ENCODE measurements at places on chromosomes 13 and 19. TPM values are rescaled to one million over a fixed set of nuclear protein-coding genes. Genes with fewer than 3 reads are reported as not detected.
A peak's percentile ranks its signal among the peaks of the same experiment; 100 is the strongest.

DNA sequence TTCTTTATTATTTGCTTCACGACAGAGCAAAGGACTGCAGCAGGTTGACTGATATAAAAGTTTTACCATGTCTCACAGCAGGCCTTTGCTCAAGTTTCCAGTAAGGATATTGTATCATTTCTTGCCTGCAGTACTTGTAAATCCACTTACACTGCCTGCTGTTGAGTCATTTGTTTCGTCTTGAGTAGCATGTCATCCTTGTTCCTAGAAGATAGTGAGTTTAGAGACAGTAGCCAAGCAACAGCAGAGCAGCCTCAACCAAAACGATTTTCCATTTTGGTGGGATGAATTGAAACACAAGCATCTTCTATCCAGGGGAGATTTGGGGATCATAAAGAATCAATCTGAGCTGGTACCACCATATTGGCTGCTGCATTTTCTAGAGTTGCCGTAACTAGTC lies 24.0 kb upstream of the ALOX5AP start:
- DNase-seq = no peak

DNA sequence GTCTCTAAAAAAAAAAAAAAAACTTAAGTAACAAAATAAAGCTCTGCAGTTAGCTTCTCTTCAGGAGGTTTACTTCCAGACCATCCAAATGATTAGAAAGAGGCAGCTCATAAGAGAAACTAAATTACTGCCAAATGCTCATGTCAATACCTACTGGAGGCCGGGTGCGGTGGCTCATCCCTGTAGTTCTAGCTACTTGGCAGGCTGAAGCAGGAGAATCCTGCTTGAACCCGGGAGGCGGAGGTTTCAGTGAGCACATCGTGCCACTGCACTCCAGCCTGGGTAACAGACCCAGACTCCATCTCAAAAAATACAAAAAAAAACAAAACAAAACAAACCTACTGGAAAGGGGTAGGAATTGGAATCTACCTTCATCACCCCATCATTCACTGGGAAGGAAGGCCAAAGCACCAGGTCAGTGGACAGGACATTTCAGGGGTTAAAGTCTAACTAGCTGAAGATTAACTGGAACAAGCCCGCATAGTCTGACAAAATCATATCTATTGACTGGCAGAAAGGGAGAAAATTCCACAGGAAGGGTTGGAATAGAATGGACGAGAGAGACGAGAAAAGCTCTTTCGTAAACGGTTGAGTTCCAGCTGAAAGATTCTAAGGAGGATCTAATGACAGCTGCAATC lies 1.3 kb downstream of the ZFP14 start:
- peak; percentile 37 for DNase-seq

DNA sequence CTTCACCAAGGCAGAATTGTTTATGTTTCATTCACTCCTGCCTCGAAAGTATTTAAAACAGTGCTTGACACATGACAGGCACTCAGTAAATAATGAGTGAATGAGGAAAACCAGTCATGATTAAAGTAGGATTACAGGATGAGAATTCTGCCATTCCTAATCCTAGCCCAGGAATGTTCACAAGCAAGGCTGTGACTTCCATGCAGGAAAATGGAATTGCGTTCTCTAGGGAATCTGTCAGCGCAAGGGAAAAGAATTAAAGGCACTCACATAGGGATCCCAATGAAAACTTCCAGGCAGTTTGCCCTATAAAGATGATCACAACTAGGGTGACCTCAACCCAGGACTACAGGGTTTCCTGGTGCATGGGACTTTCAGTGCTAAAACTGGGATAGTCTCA lies 143.4 kb downstream of the CYSLTR2 start:
- no peak for DNase-seq

- DNase-seq = no peak
Observed at GRCh38 chr19:13298565-13299481, 148.6 kb downstream of the IER2 start.

DNA sequence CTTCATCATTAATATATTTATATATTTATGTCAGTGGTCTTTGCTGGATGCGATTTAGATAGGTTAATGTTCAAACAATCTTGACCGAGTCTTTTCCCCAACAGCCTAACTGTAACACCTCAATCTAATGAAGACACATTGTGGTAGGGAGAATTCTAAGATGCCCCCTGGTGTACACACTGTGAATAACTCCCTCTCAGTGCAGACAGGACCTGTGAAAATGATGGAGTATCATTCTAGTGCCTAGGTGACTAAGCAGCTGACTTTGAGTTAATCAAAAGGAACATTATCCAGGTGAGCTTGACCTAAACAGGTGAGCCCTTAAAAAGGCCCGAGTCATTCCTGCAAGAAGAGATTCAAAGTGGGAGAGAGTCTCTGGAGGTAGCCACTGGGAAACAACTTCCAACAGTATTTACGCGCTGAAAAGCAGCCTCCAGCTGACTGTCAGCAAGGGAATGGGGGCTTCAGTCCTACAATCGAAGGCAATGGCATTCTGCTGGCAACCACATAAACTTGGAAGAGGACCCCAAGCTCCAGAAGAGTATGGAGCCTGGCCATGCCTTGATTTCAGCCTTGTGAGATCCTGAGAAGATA lies 28.0 kb upstream of the KBTBD7 start:
- no peak for DNase-seq

- DNase-seq = no peak
Observed at GRCh38 chr13:96551546-96551945, 442.7 kb downstream of the OXGR1 start.

- DNase-seq = no peak
Observed at GRCh38 chr19:45186509-45187334, 8.1 kb downstream of the BLOC1S3 start.

- no peak for DNase-seq
Observed at GRCh38 chr13:76683854-76684253, 202.4 kb downstream of the KCTD12 start.

DNA sequence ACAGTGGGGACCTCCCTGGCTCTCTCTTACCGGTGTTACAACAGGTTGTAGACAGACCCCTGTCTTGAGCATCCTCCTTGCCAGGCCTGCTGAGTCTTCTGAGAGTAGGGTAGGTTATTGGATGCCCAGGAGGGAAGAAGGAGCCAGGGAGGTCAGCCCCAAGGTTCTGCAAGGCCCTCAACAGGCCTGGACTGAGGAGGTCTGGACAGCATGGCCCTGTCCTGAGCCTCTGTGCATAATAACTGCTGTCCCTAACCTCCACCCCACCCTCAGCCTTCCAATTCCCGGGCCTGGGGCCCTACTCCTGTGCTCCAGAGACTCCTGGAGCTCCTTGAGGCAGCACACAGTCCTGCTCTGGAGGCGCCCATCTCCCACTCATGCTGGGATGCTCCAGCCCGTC lies 336 bp downstream of the CD22 start:
- DNase-seq = no peak

DNA sequence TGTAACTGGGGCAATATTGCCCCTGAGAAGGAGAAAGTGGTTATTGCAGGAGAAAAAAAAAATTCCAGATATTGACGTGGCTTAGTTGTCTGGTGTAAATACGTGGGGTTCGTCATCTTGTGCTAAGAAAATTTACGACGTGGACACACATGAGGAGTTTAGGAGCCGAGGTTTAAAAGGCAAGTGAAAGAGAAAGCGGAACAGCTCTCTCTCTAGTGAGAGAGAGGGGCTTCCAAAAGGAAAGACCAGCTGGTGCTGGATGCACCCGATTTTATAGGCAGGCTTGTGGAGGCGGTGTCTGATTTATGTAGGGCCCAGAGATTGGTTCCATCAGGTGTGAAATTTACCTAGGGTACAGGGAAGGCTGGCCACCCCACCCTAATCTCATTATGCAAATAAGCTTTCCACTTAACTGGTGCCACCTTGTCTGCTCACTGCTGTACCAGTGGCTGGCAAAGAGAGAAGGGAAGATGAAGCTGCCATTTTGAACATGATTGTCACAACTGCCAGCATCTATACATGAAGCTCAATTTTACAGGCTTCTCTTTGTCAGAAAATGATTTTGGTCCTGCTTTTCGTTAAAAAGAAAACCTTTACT lies 845.1 kb downstream of the DACH1 start:
- DNase-seq = peak; percentile 79

DNA sequence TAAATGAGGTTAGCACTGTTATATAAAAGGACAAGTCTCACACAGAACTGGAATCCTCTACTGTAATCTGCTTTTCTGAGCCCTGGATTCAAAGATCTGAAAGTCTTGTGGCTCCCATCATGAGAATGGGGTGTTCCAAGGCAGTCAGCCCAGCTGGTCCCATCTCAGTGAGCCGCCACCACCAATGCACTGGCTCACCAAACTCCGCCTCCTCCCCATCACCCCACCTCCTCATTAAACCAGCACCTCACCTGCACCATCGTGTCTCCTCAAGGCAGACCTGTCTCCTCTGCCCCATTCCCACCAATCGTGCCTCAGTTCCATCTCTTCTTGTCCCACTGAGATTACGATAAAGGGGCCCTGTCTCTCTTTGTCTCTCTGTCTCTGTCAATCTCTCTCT lies 166.7 kb downstream of the USP12 start:
- DNase-seq = no peak

DNA sequence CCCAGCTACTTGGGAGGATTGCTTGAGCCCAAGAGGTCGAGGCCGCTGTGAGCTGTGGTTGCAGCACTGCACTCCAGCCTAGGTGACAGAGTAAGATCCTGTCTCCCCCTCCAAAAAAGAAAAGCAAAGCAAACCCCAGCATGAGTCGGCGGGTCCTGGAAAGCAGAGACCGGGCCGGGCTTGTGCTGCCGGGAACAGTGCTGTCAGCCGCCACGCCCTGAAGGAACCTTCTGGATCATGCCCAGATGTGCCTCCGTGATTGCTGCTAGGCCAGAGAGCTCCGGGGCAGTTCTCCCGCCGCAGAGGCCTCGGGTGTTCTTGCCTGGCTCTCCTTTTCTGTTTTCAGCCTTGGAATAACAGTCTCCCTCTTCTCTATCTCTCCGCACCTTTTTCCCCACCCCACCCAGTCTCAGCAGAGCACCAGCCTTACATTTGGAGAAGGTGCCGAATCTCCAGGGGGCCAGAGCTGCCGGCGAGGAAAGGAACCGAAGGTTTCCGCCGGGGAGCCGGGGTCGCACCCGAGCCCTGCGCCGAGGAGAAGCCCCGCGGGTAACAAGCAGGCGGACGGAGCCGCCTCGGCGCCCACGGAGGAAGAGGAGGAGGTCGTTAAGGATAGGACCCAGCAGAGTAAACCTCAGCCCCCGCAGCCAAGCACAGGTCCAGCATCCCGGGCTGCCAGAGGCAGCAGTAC lies 181.9 kb downstream of the STK24 start:
- DNase-seq = no peak

GRCh38 chr13:113946409-113947181 lies 27.3 kb downstream of the C13orf46 start:
- no peak for DNase-seq

DNA sequence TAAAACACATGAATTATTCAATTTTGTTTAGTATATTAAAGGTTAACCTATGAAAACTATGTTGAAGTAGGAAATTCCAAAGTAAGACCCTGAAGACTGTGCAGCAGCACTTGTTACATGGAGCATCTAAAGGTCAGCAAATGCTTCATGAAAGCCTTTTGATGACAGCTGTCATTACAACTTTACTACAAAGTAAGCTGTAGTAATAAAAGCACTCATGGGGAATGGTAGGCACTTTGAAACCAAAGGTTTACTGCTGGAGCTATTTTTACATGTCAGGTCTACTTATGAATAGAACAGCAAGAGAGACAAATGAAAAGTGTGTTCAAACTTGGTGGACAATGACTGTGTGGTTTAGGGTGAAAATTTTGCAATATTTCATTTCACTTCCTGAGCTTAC lies 672.5 kb upstream of the PCDH20 start:
- DNase-seq = no peak

- peak; percentile 30 for DNase-seq
Observed at GRCh38 chr13:112692104-112692503, 2.3 kb downstream of the ATP11A start.

DNA sequence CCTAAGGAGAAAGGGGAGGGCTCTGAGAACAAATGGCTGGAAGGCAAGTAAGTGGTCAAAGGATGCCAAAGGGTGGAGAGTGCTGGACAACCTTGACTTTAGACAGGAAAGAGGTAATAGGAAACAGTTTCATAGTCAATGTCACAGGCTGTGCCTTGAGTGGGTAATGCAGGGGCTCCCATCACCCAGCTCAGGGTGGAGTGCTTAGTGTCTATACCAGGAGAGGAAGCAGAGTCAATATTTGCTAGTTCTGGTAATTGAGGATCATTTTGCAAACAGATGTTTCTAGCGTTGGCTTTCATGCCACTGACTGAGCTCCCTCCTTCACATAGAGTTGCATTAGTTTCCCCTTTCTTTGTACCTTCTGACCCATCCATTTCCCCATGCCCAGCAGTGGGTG lies 64.6 kb upstream of the KL start:
- no peak for DNase-seq

GRCh38 chr19:32540621-32541020 lies 40.4 kb upstream of the PDCD5 start:
- DNase-seq = no peak

DNA sequence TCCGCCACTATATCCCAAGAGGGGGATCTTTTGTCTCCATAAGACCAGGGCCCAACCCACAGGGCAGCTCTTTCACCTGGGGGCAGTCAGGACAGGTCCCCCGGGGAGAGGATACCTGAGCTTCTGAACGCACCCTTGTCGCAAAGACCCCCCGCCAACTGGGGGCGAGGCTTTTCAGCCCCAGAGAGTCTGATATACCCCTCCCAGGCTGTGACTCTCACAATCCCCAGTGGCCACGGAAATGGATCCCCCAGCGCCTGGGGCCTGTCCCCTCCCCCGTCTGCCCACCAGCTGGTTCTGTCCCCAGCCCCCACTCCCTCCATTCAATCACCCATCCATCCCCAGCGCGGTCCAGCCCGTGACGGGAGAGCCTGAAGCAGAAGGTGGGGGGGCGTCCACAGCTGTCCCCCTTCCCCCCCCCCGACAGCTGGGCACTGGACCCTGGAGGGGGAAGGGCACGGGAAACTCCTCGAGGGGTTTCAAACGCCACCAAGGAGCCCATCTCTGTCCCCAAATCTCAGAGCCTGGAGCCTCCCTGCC lies 823 bp downstream of the DOCK6 start:
- peak; percentile 58 for DNase-seq

- no peak for DNase-seq
Observed at GRCh38 chr19:35130761-35131720, 3.8 kb downstream of the LGI4 start.

- DNase-seq = no peak
Observed at GRCh38 chr13:21837841-21838551, 167.1 kb downstream of the FGF9 start.

GRCh38 chr19:49939721-49940481 lies 10.6 kb upstream of the NUP62 start:
- DNase-seq = no peak

DNA sequence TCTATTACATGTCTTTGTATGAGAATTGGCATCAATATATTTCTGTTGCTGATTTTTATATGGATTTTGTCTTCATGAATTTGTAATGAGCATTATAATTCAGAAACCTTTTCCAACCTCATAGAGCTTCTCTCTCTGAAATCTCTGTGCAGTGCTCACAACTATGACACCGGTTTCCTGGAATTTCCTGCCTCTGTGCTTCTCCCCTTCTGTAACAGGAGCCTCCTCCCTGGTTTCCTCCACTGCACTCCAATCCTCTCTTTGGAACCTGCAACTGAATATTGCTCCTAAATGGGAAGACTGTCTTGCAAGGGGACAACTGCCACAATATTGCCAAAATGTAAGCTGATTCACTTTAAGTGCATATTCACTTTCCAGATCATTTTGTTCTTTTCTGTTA lies 1147.9 kb downstream of the UQCRFS1 start:
- no peak for DNase-seq

PSPN gene
- 1.9 TPM for polyA plus RNA-seq

MAMSTR gene
- 3.6 TPM for polyA plus RNA-seq

ALG11 gene
- 3.1 TPM for polyA plus RNA-seq

KCTD4 gene
- polyA plus RNA-seq = 0.34 TPM

SIGLEC12 gene
- not detected for polyA plus RNA-seq

ZNF497 gene
- polyA plus RNA-seq = 1.7 TPM

ZNF441 gene
- 4.4 TPM for polyA plus RNA-seq

C3 gene
- 452 TPM for polyA plus RNA-seq

ZNF99 gene
- 0.13 TPM for polyA plus RNA-seq

CYP4F22 gene
- polyA plus RNA-seq = not detected
